ENCODE measurements at places on chromosomes 3 and 15.

GRCh38 chr3:13470894-13471574, 9.1 kb upstream of the HDAC11 start:
- no peak for DNase-seq

DNA sequence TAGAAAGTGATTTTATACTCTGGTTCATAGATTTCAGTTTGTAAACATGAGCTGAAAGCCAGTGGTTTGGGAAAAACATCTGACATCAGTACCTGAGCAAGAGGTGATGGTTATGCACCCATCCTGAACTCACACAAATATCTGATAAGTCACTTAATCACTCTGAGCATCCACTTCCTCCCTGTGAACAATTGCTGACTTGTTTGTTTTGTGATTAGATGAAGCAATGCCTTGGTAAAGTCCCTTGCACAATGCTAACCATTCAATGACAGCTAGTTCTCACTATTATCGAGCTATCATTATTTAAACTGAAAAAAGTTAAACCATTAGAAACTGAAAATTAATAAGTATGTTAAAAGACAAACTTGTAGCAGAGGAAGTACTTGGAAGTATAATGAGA, 303.0 kb downstream of the PLOD2 start:
- no peak for DNase-seq

DNA sequence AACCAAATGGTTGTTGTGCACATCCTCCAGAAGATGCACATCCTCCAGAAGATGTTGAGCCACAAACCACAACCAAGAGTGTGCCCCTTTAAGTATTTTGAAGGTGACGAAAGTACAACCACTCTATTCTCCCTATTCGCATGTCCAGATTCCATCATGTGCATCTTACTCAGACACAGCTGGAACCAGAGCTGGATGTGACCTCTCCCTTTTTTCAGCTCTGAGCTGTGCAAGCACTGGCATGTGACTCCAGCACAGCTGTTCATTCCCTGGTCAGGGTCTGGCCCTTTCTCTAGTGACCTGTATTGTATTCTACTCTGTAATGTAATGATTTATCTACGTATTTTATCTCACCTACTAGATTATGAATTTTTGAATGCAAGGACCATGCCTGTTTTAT, 29.3 kb upstream of the DLG1 start:
- no peak for DNase-seq

DNA sequence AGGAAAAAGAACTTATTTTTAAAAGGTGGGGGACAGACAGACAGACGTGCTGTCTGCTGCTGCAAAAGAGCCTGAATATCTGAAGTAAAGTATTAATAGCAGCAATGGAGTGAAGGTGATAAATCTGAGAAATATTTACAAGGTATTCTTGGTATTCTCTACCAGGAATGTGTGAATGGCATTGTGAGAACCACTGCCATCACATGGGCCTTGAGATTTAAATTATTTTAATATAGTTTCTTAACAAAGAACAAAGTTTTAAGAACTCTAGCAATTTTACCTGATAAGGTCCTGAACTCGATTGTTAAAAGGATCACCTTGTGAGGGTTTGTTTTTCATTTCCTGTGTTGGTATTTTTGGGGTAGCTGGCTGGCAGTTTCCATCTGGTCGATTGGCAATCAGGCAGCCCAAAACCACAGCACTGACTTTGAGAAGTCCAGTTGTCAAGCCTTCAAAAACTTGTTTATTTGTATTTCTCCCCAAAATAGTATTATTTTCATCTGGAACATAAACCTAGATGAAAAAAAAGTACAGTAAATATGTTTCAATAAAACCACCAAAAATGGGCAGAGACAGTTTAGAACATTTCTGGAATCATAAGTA, 97.3 kb downstream of the ISL2 start:
- DNase-seq = no peak

DNA sequence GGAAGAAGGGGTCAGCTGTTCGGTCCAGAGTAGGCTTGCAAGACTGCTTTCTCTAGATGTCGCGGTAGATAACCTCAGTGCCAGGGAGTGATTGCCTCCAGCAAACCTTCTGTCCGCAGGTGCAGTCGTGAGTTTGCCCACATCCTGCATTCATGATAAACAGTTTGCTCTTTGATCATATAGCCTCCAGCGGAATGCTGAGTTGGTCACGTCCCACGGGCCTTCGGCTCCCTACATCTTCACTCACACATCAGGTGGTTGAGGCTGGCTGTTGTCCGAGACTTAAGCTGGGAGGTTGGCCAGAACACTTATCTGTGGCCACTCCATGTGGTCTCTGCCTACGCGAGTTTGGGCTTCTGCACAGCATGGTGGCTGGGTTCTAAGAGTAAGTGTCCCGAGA, 62.1 kb upstream of the NR2C2 start:
- no peak for DNase-seq

DNA sequence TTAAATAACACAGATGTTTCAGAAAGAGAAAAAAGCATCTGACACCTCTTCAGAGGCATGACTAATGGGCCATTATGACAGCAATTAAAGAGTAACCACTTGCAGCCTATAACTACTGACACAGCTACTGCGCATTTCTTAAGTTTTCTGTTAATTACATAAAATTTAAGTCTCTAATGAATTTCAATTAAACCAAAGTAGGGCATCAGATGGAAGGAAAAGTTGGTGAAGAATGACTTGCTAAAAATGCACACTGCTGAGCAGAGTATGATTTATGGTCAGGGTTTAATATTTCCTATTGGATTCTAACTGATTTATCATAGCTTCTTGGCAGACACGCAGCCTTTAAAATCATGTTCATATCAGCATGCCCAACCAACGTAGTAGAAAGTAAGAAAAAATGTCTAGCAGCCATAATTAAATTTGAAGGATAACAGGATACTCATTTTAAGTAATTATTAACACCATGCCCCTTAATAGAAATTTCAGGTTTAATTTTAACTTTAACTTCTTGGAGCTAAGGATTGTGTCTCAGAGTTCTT, 140.0 kb downstream of the CBLB start:
- DNase-seq = no peak

DNA sequence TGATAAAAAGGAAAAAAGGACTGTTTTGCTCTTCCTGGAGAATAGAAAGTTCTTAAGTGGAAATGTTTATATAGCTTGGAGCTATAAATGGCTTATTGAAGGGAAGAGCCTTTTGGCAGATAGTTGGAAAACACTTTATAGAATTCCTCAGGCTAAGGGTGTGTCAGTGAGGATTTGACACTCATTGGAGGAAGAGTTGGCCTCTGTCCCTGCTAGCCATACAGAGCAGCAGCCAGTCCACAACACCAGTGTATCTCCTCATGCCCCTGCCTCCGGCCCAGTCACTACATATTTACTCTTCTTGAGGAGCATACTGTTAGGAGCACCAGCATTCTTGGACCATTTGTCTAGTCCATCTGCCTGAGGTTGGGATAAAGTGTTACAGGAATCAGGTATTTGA, 36.2 kb downstream of the KLHL18 start:
- DNase-seq = no peak

DNA sequence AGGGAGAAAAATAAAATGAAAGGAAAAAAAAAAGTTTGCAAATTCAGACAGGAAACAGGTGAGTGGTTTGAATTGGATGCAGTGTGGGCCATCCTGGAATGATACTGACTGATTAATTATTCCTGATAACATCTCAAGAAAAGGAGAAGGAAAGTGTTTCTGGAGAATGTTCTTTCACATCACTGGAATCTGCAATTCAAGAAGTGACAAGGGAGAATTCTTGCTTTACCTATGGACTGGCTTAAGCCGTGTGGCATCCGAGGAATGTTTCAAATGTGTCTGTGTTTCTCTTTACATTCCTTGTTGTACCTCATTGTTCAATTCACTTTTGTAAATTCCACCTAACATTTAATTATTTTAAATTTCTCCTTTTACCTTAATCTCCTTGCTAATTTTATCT, 465.0 kb downstream of the EPHB1 start:
- no peak for DNase-seq

DNA sequence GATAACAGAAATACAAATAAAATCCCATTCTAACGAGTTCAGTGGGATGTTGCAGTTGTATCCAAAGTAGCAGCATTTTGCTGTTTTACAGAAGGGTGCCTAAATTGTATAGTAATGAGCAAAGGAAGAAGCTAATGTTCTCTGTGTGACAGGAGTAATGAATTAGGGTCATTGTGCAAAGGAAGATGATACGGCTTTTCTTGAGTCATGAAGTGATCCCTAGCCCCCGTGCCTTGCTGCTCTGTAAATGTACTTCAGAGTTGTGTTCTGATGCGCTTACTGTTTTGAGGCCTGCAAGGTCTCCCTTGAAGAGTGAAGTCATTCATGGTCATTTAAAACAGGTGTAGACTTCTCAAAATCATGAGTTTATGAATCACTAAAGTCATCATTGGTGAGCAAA, 37.9 kb downstream of the ATP1B3 start:
- DNase-seq = no peak

DNA sequence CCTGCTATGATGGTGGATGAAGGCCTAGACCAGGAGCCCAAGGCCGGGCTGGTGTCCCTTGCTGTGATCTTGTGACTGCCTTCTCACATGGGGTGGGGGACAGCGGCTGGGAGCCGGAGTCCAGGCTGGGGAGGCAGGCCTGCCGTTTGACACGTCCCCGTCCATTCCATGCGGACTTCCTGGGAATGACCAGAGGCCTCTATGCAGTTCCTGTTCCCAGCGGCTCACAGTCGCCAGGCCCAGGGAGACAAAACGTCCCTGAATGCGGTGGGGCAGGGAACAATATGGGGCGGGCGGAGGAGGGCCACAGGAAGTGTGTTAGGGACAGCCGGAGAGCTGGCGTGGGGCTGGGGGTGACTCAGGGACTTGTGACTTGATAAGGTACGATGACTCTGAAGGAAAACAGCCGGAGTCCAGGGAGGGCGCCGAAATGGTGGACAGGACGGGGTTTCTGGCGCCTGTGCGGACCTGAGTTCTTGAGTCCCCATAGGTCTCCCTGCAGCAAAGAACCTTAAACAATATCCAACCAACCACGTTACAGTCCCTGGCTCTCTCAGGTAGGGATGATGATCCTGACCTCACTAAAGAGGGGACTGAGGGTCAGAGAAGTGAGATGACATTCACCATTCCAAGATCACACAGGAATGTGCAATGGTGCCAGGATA, 40.5 kb upstream of the SMAD6 start:
- no peak for DNase-seq

GRCh38 chr15:70362886-70363285, 265.2 kb upstream of the TLE3 start:
- DNase-seq = no peak

DNA sequence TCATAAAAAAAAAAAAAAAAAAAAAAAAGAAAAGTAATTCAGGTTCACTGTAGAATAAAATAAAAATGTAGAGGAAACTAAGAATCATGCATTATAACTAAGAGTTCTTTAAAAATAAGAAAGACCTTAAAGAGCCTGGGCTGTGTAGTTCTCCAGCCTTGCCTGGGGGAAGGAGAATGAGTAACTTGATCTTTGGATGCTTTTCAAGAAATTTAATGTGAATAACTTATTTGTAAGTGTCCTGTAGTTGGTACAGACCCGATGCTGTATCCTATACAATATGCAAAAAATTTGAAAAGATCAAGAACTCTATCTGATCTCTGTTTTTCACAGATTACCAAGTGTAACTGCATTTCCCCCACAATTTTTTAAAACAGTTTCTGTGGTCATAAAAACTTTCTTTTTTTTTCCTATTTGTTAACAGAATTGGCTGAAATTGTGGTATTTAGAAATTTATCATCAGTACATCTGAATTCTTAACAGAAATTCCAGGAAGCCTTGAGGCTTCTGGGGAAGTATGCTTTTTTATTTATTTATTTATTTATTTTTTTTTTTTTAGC, 195.3 kb downstream of the THRB start:
- DNase-seq = no peak

DNA sequence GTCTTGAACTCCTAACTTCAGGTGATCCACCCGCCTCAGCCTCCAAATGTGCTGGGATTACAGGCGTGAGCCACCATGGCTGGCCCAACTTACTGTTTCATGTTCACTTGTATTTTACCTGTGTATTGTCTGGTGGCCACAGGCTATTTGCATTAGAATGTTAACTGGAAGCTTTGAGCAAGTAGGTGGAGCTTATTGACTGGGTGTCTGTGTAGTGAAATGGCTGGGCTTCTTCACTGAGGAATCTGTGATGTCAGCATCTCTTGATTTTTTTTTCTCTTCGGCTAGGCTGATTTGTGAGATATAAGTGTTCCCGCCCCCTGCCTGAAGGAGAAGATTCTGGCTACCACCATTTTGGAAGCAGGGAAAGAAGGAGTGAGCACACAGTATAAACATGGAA, 237.8 kb upstream of the PEX5L start:
- DNase-seq = no peak

All from AML-193 (cell line).